ENCODE measurements at places on chromosomes 6 and 20. TPM values are rescaled to one million over a fixed set of nuclear protein-coding genes. Genes with fewer than 3 reads are reported as not detected.

DNA sequence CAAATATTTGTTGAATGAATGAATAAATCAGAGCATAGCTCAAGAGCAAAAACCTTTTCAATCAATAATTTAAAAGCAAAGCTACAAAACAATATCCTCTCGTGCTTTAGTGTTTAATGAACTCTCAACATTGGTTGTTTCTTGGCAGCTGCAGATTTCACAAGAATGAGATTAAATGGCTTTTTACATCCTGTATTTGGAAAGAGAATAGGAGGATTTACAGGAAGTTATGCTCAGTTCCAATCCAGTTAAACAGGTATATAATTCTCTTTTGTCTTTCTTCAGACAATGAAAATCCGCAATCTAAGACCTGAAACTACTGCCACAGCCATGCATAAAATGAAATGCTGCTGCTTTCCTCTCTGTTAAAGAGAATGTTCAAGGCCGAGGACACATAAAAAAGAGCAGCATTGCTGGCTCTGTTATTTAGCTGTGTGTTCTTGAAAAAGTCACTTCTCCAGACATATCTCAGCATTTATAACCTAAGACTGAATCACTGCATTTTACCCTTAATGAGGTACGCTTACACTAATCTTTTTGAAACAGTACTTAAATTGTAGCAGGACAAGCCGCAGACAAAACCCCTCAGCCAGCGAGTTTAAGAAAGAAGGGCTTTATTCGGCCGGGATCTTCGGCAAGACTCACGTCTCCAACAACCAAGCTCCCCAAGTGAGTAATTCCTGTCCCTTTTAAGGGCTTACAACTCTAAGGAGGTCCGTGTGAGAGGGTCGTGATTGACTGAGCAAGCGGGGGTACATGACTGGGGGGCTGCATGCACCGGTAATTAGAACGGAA is 3.6 kb downstream of the C6orf52 start:
- DNase-seq: no peak

DNA sequence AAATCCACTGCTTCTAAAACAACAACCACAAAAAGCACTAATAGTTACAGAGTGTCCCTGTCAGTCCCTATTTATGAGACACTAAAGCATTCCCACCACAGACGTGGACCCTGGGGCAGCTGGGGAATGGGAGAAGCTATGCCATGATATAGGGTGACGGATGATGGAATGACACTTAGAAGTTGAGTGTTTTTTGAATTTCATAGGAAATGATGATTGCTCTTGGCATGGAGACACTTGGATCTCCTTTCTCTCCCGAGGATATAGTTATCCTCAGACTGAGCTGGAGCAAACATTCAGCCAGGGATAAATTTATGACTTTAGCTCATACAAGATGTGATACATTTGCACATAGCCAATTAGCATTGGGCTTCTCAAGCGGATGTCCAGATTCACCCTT is 151.2 kb downstream of the EDN3 start:
- no peak for DNase-seq

DNA sequence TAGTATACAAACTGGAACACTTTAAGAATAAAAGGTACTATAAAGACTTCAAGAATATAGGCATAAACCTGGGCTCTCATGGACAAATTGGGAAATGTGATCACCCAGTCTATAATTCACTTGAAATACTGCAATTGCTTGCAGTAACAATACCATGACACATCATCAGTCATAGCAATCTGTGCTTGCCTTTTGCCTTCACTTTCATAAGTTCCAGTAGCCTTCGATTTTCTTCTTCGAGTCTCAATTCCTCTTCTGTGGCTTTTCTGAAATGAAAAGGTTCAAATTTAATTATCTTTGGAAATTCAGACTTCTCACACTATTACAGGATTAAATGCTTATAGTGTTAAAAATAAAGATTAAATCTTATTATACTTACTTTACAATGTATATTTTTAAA is 96.3 kb upstream of the ZBTB24 start:
- DNase-seq: peak; percentile 14

Gene EIF6
- polyA plus RNA-seq: 245 TPM

DNA sequence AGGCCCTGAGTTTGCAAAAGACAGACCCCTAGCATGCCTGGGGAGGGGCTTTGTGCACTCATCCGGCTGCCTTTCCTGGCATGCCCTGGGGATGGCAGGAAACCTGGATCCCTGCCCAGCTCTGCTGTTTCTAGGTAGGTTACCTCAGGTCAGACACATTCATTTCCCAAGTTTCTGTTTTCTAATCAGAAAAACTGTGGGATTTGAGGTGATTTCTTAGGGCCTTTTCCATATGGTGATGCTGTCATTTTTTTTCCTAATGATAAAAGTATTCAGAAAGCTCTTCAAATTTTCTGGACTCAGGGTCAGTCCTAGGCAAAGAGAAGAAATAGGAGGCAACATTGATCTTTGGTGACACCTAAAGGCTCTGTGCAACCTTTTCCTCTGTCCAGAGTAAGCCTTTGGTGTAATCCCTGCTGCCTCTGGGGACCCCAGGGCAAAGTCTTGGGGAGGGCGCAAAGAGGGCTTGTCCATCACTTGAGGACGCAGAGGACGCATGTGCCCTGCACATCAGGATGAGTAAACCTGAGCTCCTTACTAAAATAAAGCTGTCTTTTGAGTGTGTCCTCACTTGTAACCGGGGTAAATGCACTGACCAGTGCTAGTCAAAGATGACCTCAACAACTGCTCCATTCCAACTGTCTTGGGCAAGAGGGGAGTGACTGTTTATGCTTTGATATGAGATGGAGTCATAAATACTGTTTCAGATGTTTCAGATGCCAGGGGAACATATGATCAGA is 13.5 kb upstream of the TRAM2 start:
- DNase-seq: peak; percentile 87

- no peak for DNase-seq
These were observed 47.9 kb downstream of the KHDC1L start for GRCh38 chr6:73177221-73177944.

GRCh38 chr6:50654155-50654554 is 59.2 kb upstream of the TFAP2D start:
- DNase-seq: no peak

Gene RSPH4A
- polyA plus RNA-seq: not detected

Gene ZNF334
- 1.2 TPM for polyA plus RNA-seq

Gene VAPB
- 37.0 TPM for polyA plus RNA-seq

- DNase-seq: no peak
These were observed 36.4 kb downstream of the ADGB start for GRCh38 chr6:146635165-146635564.

GRCh38 chr6:25956226-25956625 is 6.4 kb upstream of the TRIM38 start:
- no peak for DNase-seq

DNA sequence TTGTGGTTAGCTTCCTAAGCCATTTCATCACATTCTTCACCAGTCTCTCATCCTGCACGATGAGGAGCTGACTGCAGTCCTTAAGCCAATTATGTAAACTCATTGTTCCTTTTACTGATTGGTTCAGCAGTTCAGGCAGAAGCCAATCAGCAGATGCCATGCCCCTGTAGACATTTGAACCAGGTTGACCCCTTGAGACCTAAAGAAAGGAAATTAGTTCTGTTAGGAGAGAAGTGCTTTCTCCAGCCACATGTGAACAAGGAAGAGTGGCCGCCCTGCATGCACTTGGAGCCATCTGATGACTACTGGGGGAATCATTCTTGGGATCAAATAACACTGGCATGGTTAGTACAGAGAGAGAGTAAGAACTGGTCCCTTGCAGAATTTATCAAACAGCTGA is 535.2 kb upstream of the ID4 start:
- peak; percentile 85 for DNase-seq

Gene OPRM1
- not detected for polyA plus RNA-seq

DNA sequence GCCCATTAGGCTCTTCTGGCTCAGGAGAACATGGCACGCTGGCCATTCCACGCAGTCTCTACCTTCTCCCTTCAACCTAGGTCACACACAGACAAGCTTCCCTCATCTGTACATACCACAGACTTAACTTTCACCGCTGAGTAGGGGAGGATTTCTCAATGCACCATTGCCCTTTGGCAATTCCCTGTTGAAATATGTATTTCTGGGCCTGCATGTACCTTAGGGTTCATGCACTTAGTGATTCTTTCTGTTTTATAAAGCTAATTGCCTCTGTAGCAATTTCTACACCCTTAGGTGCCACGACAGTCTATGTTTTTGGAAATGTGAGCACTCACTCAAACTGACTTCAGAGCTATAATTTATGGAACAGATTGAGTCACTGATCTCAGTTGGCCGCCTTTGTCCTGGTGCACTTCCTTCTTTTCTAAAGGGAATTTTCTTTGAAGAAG is 253.8 kb upstream of the PRDM1 start:
- no peak for DNase-seq

GRCh38 chr6:131117878-131118277 is 17.4 kb upstream of the AKAP7 start:
- DNase-seq: no peak

DNA sequence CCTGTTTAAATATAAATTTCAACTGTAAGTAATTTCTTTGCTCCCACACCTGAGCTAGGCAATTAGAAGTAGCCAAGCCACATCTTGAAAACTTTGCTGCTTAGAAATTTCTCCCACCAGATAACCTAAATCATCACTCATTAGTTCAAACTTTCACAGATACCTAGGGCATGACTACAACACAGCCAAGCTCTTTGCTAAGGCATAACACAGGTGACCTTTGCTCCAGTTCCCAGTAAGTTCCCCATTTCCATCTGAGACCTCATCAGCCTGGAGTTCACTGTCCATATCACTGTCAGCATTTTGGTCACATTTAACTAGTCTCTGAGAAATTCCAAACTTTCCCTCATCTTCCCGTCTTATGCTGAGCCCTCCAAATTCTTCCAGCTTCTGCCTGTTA is 79.8 kb upstream of the OPRM1 start:
- peak; percentile 15 for DNase-seq

- DNase-seq: peak; percentile 22
These were observed 910 bp upstream of the ADTRP start for GRCh38 chr6:11779329-11780096.

Gene HAO1
- polyA plus RNA-seq: not detected

DNA sequence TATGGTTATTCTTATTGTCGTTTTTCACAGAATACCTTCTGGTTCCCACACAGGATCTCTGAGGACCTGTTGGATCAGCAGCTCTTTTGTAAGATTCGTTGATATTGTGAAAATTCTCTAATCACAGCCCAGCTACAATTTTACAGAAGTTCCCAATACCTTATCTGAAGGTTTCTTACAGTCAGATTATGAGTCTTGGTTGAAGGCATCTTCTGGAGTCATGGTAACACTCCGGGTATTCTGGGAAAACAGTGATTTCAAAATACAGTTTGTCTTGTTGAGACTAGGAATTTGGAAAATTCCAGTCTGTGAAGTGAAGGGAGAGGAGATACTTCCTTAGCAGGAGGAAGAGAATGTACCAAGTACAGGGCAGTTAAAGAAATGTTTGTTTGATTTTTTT is 22.2 kb upstream of the HLA-C start:
- no peak for DNase-seq

- DNase-seq: peak; percentile 19
These were observed 538 bp downstream of the TTLL9 start for GRCh38 chr20:31870726-31871617.

Gene TEAD3
- 6.9 TPM for polyA plus RNA-seq
